ENCODE measurements at places on chromosomes 1 and 21. TPM values are rescaled to one million over a fixed set of nuclear protein-coding genes. Genes with fewer than 3 reads are reported as not detected.

Gene B3GALT6
- 8.8 TPM for total RNA-seq

GRCh38 chr1:28582248-28582615 lies 9.8 kb upstream of the RAB42 start:
- DNase-seq: no peak

DNA sequence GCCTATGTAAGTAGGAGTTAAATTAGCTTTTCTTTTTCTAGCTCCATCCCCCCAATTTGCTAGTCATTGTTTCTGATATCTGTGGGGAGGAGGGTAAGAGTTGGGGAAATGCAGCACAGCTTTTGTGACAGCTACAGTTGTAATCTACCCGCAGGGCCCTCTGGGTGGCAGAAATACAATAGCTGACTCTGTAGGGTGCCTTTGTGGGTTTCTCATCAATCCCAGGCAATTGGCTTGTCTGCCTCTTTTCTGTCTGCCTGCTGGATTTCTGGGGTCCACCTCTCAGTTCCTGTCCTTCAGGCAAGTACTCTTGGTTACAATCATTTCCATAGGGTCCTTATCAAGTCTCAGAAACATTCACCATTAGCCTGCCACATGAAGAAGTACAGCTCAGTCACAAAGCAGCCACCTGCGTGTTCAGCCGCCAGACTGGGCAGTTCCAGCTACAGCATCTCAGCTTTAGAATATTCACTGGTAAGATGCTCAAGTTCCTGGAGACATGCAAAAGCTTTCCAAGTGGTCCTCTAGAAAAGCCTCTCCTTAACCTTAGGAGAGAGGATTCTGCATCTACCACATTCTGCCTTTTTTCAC lies 19.2 kb upstream of the SLC44A5 start:
- no peak for DNase-seq

GRCh38 chr1:91682882-91683597 lies 182.4 kb downstream of the CDC7 start:
- no peak for DNase-seq
